ENCODE measurements at places on chromosomes 7 and 10.

DNA sequence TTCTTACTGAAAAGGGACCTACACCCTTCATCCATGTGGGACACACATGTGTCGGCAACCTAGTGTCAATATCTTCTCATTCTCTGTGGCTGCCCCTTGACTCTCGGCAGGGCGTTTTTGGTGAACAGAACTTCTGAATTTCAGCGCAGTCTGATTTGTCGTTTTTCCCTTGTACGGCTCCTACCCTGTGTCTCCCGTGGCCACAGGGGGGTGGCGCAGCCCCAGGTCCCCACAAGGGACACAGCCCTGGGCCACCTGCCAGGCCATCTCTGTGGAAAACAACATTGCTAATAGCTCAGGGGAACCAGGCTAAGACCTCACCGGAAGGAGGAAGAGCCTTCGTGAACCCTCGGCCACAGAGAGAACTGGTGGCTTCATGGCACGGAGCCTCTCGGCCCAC lies 53.1 kb upstream of the NKX6-2 start:
- DNase-seq = no peak

- peak; percentile 46 for DNase-seq
Measured at GRCh38 chr7:50068850-50069551, 24.0 kb downstream of the ZPBP start.

GRCh38 chr10:103921248-103921647 lies 3.3 kb upstream of the STN1 start:
- DNase-seq = no peak

GRCh38 chr7:80611779-80612178 lies 26.7 kb upstream of the CD36 start:
- DNase-seq = no peak

DNA sequence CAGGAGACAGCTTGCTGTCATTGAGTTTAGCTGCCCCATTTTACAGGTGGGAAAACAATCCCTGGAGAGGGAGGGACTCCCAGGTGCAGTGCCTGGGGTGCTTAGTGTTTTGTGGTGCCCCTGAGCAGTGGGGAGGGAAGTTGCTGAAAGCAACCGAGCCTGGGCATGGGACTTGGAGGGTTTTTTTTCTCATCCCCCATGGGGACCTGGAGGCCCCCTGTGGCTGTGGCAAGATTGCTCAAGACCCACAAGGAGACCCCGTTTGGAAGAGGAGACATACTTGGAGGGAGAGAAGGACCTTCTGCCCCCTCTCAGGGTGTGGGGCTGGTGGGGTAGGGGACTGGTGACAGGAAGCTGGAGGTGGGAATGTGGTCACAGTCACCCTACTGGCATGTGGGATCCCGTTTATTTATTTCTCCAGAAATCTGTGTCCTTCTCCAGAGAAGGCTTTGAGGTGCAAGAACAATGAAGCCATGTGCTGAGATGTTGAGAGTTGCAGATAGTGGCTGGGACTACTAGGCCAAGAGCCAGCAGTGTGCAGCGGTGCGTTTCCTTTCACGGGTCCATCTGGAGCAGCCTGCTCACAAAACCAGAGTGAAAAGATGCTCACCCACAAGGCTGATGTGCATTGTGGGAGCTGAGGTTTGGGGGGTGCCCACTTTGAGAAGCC lies 21.5 kb downstream of the ZMIZ1 start:
- no peak for DNase-seq

- DNase-seq = no peak
Measured at GRCh38 chr10:15213461-15213861, 45.0 kb upstream of the NMT2 start.

- DNase-seq = no peak
Measured at GRCh38 chr10:79253704-79254103, 93.6 kb upstream of the PPIF start.

- peak; percentile 75 for DNase-seq
Measured at GRCh38 chr10:30013757-30014156, 45.6 kb downstream of the JCAD start.

- no peak for DNase-seq
Measured at GRCh38 chr7:106460792-106461254, 176.0 kb upstream of the NAMPT start.

GRCh38 chr7:96144260-96144526 lies 177.7 kb downstream of the SLC25A13 start:
- DNase-seq = no peak

DNA sequence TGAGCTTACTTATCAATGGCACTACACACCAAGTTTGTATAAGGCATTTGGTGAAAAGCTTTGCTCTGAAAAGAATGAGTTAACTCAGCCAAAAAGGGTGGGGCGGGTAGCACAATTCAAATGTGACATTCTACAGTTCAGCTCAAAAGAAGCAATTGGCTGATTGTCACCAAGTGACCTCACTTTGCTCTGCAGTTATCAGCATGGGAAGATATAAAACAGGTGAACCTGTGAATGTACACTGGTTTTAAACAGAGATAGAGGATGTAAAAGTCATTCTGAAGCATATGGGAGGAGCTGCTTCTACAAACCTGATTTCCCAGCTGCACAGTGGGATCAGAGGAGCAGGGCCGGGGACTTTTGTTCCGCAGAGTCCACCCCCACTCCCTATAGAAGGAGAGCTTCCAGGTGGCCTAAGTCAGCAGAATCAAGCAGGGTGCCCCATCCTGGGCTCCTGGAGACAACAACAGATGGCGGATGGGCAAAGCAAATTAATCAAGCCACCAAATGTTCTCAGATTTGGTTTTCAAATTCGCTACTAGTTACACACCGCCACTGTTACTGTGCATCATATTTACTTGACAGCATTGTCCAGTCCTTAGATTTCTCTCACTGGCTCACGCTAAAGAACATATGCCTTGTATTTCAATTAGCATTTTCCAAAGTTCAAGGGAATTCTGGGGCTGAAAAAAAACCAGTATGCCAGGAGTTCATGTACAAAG lies 27.5 kb upstream of the NPVF start:
- DNase-seq = no peak

DNA sequence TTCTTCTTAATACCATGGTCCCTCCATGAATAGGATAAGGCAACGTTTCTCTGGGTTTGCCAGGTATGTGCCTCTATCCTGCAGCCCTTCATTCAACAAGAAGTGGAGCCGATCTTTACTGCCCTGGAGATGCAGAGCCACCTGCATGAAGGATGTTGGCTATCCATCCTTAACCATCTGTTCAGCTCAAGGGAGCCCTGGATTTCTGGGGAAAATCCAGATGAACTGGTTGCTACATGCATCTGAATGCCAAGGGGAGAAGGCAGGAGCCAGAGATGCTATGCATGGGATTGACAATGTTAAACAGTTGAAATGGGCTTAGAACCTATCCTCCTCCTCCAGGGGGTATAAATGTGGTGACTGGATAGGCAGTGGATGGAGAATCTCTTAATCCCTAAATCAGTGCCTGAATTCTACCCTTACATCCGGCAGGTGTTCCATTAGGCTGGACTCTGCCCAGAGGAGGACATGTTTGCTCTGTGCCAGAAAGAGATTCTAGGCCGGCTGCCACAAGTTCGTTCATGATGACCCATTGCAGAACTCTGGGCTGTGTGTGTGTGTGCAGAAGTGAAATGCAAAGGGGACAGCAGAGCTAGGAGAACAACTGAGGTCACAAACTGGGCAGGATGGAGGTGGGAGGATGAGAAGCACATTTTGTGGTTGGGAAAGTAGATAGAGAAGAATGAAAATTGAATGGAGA lies 15.6 kb downstream of the CPED1 start:
- DNase-seq = no peak

- DNase-seq = no peak
Measured at GRCh38 chr10:10520491-10521385, 496.9 kb upstream of the CELF2 start.

GRCh38 chr10:92811986-92812385 lies 36.3 kb upstream of the EXOC6 start:
- peak; percentile 43 for DNase-seq

- peak; percentile 90 for DNase-seq
Measured at GRCh38 chr7:105224884-105225651, 163.7 kb downstream of the SRPK2 start.

GRCh38 chr7:64793106-64793755 lies 997 bp upstream of the ZNF138 start:
- DNase-seq = no peak

DNA sequence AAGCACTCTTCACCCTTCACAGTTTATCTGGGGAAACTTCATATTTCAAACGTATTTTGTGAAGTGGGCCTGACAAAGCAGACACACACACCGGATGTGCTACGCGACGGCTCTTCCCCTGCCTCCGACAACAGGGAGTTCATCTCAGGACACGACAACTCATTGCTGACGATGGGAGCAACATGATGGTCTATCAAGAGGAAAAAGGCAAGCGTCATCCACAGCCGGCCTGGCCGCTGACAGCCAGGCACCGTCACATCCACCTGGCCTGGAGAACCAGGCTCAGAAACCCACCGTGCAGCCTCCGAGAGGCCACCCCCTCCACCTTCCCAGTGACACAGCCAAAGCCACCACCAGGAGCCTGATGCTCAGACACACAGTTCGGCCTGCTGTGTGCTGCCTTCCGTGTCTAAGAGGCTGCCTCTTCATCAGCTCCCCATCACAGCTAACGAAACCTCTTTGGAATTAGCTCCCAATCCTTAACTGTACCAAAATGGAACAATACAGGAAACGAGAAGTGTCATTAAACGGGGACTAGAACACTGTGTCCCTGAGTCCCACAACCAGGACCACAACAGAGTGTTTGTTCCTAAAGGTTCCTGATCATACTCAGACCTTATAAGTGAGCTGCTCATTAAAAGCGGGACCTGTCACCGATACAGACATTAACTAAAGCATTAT lies 76.7 kb downstream of the SFMBT2 start:
- no peak for DNase-seq

- no peak for DNase-seq
Measured at GRCh38 chr10:132519382-132520176, 18.0 kb upstream of the INPP5A start.

DNA sequence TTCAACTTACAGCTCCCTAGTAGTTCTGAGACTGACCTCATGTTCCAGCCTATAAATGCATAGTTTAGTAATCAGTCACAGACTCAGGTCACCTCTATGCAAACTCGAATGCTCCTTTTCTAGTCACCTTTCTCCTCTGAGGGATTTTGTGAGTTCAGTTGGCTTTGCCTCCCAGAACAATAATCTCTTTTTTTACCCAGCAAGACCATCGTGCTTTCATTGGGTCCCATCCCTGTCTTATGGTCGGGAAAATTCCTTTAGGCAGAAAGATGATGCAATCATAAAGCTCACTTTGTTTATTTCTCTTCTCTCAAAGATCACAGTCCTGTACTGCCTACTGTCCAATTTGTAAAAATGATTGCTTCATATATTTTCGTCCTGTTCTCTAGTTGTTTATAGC lies 38.4 kb downstream of the TWIST1 start:
- peak; percentile 96 for DNase-seq

DNA sequence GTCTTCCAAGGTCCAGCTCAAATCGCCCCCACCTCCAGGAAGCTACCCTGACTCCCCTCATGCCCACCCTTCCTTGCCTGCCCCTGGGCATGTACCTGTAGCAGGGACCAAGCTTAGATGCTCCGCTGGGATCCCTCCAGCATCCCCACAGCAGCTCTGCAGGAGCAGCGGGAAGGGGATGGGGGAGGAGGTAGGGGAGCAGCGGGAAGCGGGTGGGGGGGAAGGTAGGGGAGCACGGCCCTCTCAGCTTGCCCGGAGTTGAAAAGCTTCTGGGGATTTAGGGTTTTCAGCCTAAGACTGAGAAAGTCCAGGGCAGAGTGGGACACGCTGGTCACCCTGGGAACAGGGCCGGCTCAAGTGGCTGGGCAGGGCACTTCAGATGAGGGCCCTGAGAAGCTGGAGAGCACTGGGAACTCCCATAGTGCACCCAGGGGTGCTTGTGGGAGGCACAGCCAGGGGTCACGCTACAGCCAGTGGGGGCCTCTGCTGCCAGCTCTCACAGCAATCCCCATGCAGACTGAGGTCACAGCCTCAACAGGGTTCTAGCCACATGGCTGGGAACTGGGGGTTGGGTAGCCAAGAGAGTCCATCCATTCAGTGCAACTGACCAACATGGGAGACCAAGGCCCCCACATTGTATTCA lies 13.4 kb downstream of the WDR86 start:
- no peak for DNase-seq

- no peak for DNase-seq
Measured at GRCh38 chr7:146375170-146375569, 258.6 kb downstream of the CNTNAP2 start.

- DNase-seq = peak; percentile 64
Measured at GRCh38 chr10:35011771-35012191, 78.4 kb downstream of the CUL2 start.

DNA sequence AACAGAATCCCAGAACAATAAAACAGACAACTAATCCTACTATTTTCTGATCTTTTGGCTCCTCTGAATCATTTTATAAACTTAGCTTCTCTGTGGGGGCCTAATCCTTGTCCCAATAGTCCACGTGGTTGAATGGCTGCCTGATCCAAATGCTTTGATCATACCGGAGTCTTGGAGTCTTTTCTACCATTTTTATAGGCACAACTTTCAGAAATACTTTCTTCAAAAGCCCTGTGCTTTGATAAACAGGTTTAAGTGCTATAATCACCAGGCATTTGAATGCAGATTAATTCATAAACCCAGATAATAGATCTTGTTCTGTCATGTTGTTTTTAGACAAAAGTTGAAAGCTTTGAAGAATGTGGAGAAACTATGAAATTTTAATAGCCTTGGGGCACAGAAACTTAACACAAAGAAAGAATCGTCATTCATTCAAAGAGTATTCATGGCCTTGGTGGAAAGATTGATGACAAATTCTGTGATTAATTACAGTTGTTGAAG lies 163.7 kb downstream of the AHR start:
- peak; percentile 15 for DNase-seq

DNA sequence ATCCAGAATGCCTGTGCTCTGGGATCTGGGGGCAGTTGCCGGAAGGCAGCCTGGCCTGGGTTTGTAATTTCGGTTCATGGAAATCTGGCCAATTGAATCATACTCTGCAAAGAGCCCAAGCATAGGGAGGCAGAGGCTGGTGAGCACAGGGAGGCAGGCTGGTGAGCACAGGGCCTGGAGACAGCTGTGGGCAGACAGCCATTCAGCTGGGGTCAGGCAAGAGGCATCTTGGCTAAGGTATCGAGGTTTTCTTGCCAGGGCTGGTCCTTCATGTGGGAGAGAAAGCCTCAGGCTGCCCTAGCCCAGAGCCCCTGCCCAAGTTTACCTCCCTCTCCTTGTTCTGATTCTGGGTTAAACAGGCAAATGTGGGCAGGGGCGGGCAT lies 63.7 kb upstream of the BAIAP2L1 start:
- DNase-seq = no peak

DNA sequence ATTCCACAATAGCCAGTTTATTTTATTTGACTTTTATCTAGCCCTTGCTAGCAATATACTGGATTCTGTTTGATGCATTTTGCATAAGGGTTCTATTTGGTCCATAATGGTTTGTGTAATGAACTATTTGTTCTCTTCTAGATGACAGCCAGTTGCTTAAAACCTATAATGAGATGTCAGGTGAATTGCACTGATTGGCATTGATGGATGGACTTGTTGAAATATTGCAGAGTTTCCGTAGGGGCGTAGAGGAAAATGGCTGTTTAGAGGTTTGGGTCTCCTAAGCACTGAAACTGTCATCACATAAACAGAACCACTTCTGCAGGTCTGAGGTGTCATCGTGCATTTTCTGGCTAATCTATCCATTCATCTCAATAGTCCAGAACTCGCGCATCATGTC lies 124.9 kb upstream of the HDAC9 start:
- no peak for DNase-seq

- DNase-seq = no peak
Measured at GRCh38 chr7:151409667-151410404, at the start of gene WDR86. TSS of gene WDR86 (minus strand) at chr7:151410038. CDS start at chr7:151409589, 449 bp downstream.

GRCh38 chr10:126846959-126847358 lies 58.3 kb upstream of the DOCK1 start:
- DNase-seq = no peak

GRCh38 chr7:52565974-52566373 lies 469.5 kb upstream of the POM121L12 start:
- no peak for DNase-seq
